Activated naive CD4-positive, alpha-beta T cell treated with anti-CD3 and anti-CD28 coated beads, Interleukin-2, amount 10 ng/mL, durations not matched to agents 7 days and 5 days (primary cell): ENCODE measurements at places on chromosomes 4 and X.

GRCh38 chr4:111494471-111494870, 650.8 kb upstream of the FAM241A start:
- no peak for DNase-seq

GRCh38 chr4:170425521-170426143, 335.9 kb upstream of the AADAT start:
- DNase-seq = no peak

GRCh38 chr4:3867403-3868100, 101.4 kb downstream of the ADRA2C start:
- no peak for DNase-seq

- DNase-seq = no peak
These were observed 150.6 kb downstream of the POU3F4 start for GRCh38 chrX:83658731-83659130.

DNA sequence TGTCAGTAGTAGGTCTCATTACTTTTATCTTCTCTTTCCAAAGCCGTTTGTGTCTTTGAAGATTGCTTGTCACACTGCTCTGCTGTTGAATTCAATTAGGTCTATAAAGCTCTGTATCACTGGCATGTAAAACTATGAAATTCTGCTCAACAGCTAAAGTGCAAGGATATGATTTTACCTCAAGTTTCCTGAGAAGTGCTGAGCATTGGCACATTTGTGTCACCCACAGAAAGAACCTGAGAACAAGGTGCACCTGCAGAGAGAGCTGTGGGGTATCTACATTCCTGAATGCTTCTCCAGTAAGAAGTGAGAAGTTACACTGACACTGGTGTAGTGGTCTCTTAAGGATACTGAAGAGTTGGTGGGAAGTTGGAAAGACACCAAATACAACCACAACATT, 274.0 kb downstream of the INPP4B start:
- no peak for DNase-seq

DNA sequence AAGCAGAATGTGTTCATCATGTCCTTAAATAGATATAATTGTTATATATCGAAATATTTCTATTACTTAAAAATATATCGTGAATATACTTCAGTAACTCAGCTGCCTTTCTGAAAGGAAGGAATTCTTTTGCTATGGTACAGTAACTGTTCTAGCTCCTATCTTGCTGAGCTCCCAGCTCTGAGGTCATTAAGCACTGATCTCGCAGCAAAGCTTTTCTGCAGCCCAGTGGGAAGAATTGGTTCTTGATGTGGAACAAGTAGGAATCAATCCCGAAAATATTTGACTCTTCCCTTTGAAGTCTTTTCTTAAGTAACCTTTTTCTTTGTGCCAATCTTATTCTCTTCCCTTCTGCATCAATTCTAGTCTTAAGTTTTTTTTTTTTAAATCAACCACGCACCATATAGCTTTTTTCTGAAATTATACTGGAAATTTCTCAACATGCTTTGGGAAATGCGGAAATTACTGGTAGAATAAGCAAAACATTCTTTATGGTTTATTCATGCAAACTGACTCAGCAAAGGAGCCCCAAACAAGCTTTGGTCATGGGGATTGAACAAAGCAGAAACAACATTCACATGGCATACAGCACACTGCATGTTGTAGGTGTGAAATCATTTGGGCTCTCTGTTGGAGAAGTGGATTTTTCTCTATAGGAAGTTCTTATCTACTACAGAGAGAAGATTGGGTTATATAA, 428.9 kb upstream of the GNPDA2 start:
- DNase-seq = no peak

DNA sequence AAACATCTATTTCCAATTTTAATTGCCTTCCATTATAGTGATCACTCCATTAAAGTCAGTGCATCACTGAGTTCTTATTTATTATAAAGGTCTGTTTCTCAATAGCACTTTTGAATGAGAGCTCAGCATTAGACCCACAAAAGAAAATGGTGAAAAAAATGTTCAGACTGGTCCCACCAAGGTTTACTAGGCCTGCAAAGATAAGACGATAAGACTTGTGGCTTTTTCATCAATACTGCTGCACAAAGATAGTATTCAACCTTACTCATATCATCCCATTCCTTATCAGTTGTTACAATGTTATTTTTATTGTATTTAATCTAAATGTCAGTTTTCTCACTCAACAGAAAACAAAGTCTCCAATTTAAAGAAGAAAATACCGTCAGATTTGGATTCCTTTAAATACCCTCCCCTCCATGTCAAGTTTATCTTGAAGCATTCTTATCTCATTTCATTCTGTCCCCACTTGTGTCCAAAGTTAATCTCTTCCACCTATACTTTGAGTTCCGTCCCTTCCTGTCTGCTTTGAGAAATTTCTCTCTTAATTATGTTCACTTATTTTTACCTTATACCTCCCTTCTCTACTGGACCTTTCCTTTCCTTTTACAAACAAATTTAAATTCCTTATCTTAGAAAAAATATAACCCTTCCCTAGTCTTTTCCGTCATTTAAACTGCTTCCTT, 140.0 kb downstream of the GASK1B start:
- no peak for DNase-seq

GRCh38 chr4:140989944-140990343, 143.3 kb downstream of the RNF150 start:
- DNase-seq = no peak

DNA sequence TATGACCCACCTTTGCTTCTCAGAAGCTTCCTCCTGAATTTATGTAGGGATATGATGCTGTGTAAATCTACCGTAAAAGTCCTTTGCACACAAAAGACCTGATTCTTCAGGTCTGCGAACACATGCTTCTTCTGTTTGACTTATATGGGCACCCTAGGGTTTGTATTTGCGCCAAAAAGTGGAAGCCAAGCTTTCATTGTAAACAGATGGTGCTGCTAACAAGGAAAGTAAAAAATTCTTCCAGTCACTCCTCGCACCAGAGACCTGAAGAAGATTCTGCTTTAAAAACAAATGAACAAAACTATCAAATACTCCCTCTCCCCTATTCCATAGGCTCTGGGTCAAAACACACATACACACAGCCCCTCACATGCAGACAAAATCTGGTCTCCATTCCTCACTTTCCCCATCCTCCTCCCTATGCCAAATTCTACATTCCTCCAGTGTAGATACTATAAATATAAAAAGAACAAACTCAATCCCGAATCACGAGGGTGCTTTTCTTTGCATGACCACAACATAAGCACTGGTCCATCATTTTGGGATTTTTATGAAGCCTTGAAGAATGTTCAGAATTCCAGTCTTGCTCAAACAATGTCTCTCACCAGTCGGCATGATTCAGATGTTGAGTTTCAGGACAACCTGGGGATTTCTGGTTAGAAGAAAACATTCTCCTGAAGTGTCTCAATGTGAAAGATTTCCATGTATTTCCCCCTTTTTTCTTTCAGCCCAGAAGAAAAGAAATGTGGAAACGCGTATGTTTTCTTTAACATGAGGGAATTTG, 125.1 kb downstream of the PALLD start:
- no peak for DNase-seq

GRCh38 chr4:152734699-152735050, 44.9 kb downstream of the TIGD4 start:
- DNase-seq = no peak

DNA sequence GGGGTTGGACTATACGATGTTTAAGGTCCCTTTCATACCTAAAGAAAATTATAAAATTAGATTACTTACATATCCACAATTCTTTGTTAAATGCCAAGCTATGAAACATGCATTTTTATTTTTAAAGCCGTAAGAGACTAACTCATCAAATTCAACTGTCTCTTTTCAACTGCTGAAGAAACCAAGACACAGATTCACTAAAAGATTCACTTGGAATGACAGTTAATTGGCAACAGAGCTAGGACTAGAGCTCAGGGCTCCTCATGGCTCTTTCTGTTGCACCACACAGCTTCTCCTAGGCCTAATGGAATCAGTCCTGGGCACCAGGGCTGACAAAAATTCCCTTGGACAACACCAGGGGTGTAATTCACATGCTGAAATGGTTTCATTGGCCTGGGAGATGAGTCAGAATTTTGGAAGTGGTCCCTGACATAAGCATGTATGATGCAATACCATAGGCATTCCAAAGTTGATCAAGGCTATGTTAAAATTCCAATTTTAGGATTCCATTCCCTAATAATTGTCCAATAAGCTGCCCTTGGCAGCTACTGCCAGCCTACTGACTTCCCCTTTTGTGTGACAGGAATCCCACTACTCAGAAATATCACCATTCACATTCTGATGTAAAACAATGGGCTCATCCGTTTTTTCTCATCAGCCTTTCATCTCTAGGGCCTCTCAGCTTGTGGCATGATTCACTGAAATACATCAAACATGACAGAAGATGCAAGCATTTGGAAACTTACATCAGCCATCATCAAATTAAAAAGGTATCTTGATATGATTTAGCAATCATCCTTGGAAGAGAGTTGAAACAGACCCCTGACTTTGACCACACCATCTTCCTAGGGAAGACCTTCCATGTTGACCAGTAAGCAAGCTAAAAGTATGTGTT, 54.2 kb downstream of the PLAC1 start:
- no peak for DNase-seq

DNA sequence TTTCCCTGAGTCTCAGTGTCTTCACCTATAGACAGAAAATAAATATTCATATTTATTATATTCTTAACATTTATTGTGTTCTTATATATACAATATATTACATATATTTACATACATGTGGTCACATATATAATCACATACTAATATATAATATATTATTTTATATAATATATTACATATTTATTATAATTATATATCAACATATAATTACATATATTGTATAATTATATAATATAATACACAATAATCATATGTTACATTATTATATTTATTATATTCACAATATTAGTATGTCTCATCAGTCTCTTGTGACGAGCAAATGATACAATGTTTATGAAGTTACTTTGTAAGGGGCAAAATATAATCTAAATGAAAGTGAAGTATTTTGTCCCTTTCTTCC, 87.7 kb downstream of the KDR start:
- no peak for DNase-seq

DNA sequence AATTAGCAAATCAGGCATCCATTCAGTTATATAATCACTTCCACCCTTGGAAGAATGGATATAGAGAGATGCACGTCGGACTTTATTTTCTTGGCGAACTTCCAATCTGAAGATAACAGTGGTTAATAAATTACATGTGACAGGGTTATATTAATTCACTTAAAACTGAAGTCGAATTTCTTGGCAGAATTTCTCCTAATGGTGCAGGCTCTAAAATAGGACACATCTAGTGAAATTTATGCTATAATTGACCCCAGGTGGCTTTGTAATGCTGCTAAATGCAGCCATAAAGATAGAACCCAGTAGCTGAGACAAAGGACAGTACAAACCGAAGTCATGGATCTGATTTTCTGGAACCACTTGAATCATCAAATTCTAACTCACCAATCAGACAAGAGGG, 20.8 kb upstream of the SLC10A4 start:
- DNase-seq = no peak

DNA sequence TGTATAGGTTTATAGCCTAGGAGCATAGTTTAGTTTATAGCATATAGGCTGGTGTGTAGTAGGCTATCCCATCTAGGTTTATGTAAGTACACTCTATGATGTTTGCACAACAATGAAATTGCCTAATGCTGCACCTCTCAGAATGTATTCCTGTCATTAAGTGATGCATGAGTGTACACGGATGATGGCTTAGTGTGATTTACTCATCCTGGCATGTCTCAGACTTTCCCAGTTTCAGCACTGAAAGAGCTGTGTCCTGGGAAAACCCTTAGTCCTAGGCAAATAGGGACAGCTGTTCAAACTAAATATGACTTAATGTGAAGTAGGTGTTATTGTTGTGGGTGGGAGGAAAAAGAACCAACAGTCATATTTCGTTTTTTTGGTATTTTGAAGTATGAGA, 264.9 kb upstream of the MAGEB18 start:
- no peak for DNase-seq

DNA sequence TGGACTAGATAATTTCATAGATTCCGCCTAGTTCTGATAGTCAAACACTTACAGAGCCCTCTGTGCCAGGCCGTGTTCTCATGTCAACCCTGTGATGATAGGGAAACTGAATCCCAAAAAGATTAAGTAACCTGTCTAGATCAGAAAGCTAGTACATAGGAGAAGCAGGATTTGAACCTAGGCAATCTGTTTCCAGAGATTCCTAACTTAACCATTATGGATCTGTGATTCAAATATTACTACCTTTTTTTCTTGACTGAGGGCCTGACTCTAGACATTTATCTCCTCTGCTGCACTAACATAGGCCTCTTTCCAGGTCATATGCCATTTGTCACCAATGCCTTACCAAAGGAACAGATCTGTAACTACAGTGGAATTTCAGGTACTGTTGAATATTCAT, 1.5 kb downstream of the ALAS2 start:
- no peak for DNase-seq

DNA sequence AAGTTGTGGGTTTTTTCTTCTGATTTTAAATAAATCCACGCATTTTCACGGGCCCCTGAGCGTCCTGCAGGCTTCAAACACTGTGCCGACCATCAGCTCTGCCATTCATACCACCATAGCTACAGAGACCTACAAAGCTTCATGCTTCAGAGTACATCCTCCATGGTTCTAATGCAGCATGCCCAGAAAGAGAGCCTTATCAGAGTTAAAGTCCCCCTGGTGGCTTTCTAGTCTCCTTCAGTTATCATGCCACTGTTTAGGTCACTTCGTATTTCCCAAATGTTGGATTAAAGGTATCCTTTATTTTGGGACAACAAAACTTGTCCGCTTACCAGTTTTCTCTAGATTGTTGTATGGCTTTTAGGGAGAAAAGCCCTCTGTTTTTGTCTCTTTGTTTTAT, 66.7 kb upstream of the VCX2 start:
- DNase-seq = no peak
